Neural progenitor cell (in vitro differentiated cells): ENCODE measurements at places on chromosomes 6 and 20. TPM values are rescaled to one million over a fixed set of nuclear protein-coding genes. Genes with fewer than 3 reads are reported as not detected.

MPIG6B gene
- total RNA-seq: not detected in 2 replicates

OR2J1 gene
- not detected in 2 replicates for total RNA-seq

- no peaks in the 10 kb centered on the region for H3K36me3 ChIP-seq
- no peaks in the 10 kb centered on the region for H3K27me3 ChIP-seq
- H3K4me1 ChIP-seq: no peaks in the 10 kb centered on the region
- no peak overlapping the region for H3K4me3 ChIP-seq
Measured at GRCh38 chr6:84344005-84344404, 116.6 kb upstream of the CEP162 start.

HTR1E gene
- not detected in 2 replicates for total RNA-seq
